ENCODE measurements at places on chromosomes 16 and 17. TPM values are rescaled to one million over a fixed set of nuclear protein-coding genes. Genes with fewer than 3 reads are reported as not detected.

The NECAB2 gene
- total RNA-seq, result 12.7 TPM

The SEBOX gene
- not detected for total RNA-seq

The MYH10 gene
- total RNA-seq, result 121 TPM

The GNAO1 gene
- 75.7 TPM for total RNA-seq

The AARS1 gene
- total RNA-seq, result 100 TPM

The CDH13 gene
- 34.5 TPM for total RNA-seq

The CHST6 gene
- total RNA-seq, result 7.9 TPM

The ARL17B gene
- 12.7 TPM for total RNA-seq

The KRTAP4-3 gene
- not detected for total RNA-seq
